ENCODE measurements at places on chromosomes 4 and X.

DNA sequence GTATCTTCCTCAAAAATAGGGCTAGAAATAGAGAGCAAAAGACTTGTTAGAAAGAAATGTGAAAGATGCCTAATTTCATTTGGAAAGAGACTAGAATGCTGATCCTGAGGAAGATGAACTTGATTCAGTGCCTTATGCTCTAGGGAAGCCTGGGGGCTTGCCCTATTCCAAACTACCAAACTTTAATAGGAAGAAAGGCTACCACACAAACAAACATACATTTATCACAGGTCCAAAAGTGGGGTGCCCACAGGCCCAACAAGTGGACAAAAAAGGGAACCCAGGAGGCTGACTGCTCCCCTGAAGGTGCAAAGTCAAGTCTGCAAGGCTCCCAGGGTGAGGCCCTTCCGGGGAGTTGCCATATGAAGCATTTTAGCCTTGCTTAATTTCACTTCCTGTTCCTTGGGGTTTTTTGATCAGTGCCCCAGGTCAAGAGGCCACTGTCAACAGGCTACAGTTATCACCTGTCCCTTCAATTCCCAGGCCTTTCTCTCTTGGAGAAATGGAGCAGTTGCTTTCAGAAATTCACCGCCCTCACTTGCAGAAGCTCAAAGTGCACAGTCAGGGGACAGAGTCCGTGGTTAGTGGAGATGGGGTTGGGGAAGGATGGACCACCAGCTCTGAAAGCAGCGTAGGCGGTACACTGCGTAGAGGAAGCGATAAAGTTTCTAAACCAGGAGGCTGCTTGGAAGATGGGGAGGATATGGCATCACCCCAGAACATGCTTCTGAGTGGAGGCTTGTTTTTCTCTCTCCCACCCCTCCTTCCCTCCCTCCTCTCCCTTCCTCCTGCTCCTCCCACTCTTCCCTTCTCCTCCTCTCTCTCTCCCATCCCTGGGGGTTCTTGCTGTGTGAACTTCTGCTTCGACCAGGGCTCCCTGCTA lies 36.4 kb downstream of the TMEM154 start:
- no peak for DNase-seq

DNA sequence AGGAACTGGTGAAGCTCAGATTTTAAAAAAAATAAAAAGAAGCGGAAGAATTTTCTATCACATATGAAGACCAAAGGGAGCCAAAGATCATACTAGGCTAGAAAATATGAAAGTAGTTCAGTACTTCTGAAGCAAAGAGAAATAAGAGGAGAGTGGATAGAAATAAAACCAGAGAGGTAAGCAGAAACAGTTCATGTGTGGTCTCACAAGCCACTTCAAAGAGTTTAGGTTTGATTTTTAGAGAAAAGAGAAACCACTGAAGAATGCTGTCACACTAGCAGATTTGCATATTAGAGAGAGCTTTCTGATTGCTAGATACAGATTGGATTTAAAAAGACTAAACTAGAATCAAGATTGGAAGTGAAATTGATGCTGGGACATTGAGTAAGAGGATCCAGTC lies 51.7 kb downstream of the GABRA3 start:
- DNase-seq: no peak

DNA sequence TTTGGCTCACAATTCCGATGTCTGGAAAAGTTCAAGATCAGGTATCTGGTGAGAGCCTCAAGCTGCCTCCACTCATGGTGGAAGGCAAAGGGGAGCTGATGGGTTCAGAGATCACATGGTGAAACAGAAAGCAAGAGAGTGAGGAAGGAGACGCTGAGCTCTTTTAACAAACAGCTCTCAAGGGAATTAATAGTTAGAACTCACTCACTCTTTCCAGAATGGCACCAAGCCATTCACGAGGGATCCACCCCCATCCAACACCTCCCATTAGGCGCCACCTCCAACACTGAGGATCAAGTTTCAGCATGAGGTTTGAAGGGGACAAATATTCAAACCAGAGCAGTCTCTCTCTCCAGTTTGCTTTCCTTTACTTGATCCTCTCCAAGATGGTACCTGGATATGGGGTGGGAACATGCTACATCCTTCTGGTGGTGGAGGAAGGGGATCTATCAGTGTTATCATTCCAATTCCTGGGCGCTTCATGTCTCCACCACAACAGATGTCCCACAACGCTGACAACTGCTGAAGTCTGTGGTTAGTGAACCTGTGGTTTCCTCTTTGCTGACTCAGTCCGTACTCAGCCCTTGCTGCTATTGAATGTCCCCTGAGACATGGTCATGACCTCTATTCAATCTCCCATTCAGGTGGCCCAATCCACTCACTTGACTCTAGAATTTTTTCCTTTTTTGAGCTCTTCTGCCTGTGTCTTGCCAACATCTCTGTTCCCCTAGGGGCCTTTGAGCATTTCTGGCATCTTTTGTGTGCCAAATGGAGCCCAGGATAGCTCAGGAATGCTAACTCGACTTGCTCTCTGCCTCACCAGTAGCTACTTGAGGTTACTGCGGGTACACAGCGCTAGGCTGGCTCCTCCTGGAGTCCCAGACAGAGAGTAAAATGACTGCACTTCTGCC lies 395.2 kb downstream of the MID1IP1 start:
- DNase-seq: no peak

- DNase-seq: no peak
These were observed 83.9 kb downstream of the QDPR start for GRCh38 chr4:17427991-17428390.

- DNase-seq: no peak
These were observed 12.8 kb downstream of the MTM1 start for GRCh38 chrX:150581093-150581775.

DNA sequence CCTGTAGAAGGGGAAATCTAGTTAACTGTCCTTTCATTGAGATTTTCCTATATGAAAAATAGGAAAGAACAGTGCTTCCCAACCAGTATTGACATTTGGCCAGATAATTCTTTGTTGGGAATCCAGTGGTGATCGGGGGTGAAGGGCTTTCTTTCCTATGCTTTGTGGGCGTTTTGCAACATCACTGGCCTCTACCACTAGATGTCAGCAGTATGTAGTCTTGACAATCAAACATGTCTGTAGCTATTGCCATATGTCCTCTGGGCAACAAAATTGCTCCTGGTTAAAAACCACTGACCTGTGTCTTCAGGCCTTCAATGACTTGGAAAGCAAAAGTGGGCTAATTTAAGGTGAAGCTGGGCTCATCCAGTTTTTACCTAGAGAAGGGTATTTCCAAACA lies 658.5 kb downstream of the DACH2 start:
- DNase-seq: no peak

GRCh38 chr4:102535398-102536082 lies 34.4 kb downstream of the NFKB1 start:
- DNase-seq: no peak

DNA sequence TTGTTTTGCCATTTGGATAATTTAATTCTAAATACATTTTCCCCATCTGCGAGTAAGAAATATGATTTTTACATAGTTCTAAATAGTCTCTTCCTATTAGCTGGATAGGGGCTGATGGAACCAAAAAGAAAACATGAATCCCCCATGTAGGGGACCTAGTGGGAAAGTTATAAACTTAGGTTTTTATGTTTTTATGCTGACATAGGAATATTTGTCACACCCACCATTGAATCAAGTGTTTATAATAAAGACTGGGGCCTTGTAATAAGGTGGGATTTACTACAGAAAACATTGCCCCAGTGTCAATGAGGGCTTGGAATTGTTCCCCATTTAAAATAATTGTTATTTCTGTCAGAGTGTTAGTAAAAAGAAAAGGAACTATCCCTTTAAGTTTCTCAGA lies 2506.6 kb downstream of the PCDH7 start:
- no peak for DNase-seq

GRCh38 chr4:140071806-140072205 lies 82.2 kb downstream of the MAML3 start:
- DNase-seq: no peak

Measured in sciatic nerve (tissue), 2 donors.